Nephron progenitor cell (in vitro differentiated cells): ENCODE measurements at places on chromosomes 1 and 21.

- DNase-seq = no peak
These were observed 52.3 kb downstream of the ADAMTS5 start for GRCh38 chr21:26914557-26914956.

DNA sequence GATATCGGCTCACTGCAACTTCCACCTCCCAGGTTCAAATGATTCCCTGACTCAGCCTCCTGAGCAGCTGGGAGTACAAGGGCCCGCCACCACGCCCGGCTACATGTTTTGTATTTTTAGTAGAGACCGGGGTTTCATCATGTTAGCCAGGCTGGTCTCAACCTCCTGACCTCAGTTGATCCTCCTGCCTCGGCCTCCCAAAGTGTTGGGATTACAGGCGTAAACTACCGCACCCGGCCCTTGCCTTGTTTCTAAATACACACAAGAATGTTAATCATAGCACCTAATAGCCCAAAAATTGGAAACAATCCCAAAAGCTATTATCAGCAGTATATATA is 1.2 kb upstream of the MSTO1 start:
- no peak for DNase-seq

- no peak for DNase-seq
These were observed 1.4 kb downstream of the PRSS38 start for GRCh38 chr1:227816750-227817446.

GRCh38 chr1:13607002-13607401 is 23.4 kb downstream of the PDPN start:
- DNase-seq = no peak

- no peak for DNase-seq
These were observed 141.4 kb downstream of the PSMG1 start for GRCh38 chr21:39041816-39042215.

GRCh38 chr1:235112297-235113182 is 16.1 kb downstream of the TOMM20 start:
- no peak for DNase-seq

DNA sequence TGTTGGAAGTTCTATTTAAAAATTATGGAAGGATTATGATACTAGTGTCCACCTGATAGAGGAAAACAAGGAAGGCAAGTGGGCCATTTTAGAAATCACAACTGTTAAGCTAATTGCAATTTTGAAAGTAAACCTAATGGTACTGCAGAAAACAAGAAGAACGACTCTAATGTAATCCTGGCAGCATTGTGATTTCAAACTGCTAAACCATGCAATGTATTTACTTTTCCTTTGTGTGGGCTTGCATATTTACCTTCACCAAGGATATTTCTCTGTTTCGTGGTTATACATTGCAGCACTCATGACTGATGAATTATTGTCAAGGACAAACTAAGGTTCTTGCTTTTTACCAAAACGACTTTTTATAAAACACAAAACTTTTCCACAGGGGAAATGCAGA is 88.1 kb downstream of the TM2D1 start:
- no peak for DNase-seq

GRCh38 chr21:18334066-18334465 is 69.5 kb downstream of the TMPRSS15 start:
- DNase-seq = no peak

- no peak for DNase-seq
These were observed 193.9 kb upstream of the LMO4 start for GRCh38 chr1:87134625-87135328.

DNA sequence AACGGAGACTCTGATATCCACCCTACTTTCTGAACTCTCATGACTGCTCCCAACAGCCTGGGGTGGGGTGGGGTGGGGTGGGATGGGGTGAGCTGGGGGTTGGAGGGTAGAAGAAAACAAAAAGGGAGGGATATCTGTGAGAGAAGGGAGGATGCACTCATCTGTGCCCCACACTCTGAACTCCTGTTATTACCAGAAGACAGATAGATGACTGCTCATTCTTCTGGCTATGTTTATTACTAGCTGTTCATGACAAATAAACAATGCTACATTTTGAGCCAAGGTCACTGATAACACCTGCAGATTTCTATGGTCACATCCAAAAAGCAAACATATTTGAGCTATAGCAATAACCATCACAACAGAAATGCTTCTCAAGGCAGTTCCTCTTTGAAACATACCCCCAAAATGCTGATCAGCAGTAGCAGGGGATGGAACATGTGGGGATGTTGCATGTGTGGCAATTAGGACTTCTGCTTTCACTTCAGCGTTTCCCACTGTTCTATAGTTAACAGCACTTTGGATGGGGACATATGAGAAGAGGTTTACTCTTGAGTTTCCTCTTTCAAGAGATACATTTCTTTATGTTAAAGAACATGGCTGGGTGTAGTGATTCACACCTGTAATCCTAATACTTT is 43.3 kb downstream of the GPR3 start:
- no peak for DNase-seq

DNA sequence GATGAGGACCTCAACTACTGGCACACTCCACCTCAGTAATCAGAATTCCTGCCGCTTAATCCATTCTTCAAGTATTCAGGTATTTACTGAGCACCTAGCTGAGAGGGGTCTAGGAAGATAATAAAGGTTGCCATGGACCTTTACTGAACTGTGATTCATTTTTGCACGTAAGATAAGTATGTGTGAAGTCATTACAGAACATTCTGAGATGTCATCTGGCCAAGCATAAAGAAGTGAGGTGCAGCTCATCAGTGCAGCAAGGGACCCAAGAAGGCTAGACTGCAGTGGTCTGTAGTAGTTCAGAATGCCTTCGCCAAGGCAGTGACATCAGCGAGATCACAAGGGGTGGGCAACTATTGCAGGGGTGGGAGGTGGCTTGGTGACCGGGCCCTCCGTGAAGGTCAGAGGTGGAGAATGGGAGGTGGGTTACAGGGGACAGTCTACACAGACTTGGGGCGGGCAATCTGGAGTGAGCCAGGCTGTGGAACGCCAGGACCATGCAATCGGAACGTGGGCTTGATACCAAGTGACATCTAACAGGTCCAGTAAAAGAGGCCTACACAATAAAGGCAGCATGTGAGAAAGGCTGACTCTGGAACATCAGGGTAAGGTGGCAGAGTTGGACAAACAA is 107.4 kb downstream of the SLC45A1 start:
- DNase-seq = no peak

GRCh38 chr1:175171036-175171913 is 21.3 kb downstream of the KIAA0040 start:
- DNase-seq = no peak

DNA sequence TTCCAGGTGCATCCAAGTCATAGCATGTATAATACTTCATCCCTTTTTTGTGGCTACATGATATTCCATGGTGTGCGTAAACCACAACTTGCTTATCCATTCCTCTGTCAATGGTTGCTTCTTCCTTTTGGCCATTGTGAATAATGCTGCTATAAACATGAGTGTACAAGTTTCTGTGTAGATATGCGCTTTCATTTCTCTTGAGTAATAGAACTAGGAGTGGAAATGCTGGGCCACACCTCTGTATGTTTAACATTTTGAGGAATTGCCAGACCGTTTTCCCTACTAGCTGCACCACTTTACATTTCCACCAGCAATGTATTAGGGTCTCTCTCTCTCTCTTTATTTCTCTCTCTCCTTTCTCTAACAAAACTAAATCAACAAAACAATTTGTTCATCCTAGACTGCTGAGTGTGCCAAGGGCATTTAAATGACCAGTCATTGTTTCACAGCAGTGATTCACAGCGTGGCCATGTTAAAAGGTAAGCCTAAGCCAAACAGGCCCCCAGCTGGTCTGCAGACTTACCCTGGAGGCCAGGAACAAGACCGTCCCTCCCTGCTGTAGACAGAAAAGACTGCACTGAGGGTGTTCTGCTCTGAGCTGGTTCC is 53.2 kb upstream of the LYST start:
- DNase-seq = no peak

- peak; percentile 54 for DNase-seq
These were observed 64.6 kb upstream of the FMN2 start for GRCh38 chr1:240027059-240027462.

GRCh38 chr1:226976276-226976977 is 36.3 kb downstream of the COQ8A start:
- no peak for DNase-seq

DNA sequence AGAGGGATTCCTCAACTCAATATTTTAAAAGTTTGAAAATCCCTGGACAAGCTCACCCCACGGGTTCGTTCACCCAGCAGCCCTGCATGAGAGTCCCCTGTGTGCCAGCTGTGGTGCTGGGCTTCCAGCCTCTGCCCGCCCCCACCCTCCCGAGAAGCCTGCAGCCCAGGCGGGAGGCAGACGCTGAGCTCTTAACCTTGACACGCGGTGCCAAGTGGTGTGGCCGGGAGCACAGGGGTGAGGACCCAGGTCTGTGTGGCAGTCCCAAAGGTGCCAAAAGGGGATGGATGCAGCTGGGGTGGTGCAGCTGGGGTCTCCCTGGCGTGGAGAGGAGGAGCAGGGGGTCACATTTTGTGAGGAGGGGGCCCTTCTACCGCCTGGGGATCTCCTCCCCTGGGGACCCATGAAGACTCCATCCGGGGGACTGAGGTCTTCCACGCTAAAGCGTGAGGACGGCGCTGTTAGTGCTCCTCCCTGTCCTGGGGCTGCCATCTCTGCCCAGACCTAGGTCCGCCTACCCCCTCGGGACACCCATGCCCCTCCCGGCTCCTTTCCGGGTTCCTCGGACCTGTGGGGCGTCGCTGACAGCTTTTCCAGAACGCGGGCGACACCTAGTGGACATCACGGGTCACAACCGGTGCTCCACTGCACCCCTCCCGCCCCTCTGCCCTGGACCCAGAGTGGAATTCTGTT is 12.9 kb downstream of the PLA2G2F start:
- DNase-seq = peak; percentile 91

DNA sequence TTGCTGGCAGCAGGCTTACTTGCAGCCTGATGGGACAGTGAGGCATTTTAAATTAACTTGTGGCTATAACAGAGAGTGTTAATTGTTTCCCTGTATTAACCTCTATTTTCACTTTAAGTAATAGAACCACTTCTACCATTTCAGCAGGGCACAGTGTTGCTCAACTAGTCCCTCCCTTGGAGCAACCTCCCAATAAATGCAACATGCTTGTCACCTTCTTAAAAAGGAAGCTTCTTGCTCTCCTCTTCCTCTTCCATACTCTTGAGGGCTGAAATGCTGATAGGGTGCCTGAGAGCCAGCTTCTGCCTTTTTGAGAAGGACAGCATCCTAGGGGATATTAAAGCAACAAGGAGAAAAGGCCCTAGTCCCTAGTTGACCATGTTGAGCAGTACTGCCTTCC is 52.1 kb downstream of the C4BPA start:
- DNase-seq = no peak

DNA sequence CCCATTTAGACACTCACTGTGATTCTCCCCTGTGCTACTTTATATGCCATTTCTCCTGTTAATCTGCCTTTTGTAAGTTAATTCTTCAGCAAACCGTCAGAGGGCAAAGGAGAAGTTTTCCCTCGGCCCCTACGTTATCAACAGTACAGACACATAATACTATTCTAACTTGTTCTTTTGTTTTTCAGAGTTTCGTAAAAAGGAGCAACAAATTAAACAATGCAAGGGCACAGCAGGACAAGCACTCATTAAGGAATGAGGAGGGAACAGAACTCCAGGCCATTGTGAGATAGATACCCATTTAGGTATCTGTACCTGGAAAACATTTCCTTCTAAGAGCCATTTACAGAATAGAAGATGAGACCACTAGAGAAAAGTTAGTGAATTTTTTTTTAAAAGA is 32.3 kb downstream of the CNN3 start:
- DNase-seq = no peak

GRCh38 chr1:224880593-224881307 is 48.7 kb upstream of the DNAH14 start:
- DNase-seq = peak; percentile 28
